Jurkat, Clone E6-1 (cell line): ENCODE measurements at places on chromosomes 2 and 18.

DNA sequence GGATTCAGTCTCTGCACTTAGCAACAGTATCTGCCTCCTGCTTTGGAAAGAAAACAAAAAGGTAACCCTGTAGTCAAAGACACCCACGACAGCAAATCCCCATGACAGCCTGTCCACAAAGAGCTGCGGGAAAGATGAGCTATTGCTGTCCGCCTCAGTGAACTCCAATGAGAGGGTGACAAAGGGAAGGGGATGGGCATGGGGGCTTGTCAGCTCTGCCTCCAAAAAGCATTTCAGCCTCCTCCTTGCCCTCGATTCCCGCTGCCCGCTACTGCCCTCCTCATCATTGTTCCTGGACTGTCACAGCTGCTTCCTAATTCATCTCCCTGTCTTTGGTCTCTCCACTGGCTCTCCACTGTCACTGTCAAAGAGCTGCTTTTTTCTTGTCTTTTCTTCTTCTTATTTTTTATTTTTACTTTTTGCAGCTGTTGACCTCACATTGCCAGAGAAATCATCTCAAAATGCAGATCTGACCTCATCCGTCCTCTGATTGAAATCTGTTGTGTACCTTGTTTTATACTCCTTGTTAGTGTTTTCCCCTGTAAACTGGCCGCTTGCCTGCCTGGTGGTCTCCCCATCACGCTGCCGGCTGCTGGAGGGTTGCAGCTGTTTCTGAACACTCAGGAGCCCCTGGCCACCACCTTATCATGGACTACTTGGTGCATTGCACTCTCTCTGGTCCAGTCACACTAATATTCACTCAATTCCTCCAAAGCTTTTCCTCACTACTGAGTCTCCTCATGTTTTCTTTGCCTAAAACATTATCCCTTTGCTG, 7.9 kb upstream of the E2F6 start:
- DNase-seq: no peak

DNA sequence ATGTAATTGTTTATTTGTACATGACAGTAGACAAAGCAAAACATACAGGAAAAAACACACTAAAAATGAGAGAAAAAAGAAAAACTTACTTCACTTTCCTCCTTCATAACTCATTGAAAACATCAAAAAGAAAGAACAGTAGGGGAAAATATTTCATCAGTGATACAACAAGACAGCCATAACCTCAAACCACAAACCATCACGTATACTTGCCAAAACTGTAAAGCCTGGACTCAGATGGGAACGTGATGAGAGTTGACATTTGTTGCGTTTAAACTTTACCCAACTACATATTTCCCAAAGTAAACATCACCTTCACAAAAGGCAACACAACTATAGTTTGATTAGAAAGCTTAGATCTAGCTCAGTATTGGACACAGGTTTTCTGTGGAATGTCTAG, 278.2 kb upstream of the COL3A1 start:
- peak; percentile 36 for DNase-seq

GRCh38 chr18:21682371-21683051, 22.1 kb downstream of the ABHD3 start:
- DNase-seq: no peak

GRCh38 chr2:203025592-203025991, 10.9 kb downstream of the NBEAL1 start:
- no peak for DNase-seq

DNA sequence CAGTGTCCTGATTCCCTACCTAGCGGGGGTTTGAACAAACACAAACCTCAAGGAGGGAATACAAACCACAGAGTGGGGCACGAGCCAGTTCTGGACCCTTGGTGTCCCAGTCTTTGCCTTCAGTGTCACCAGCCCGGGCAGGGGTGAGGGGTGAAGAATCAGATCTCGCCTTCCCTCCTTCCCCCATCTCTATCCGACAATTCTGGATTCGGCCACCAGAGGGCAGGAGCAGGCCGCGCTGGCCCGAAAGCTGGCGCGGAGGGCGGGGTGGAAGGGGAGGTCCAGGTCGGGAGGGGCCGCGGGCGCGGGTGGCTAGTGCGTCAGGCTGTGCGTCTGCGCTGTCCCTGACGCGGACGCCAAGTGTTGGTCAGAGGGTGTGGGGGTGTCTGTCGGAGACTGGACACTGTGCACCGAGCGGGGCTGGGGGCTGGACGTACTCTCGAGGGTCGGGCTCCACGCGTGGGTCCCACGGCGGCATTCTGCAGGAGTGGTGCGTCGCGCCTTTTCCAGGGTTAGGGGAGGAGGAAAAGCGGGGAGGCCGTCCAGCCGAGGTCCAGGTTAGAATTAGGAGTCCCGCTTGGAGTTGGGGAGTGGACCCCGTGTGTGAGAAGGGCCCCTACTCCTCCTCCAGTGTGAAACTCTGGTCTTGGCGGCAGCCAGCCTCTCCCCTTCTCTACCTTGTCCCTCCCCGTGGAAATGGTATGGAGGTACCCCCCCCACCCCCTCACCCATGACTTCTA, 2.9 kb upstream of the CRYBA2 start:
- peak; percentile 50 for DNase-seq

- DNase-seq: peak; percentile 35
These were observed 77.0 kb upstream of the CNGA3 start for GRCh38 chr2:98269274-98269673.

GRCh38 chr2:70516596-70516995, 37.0 kb downstream of the TGFA start:
- no peak for DNase-seq

GRCh38 chr2:192286093-192286701, 91.5 kb upstream of the TMEFF2 start:
- peak; percentile 4 for DNase-seq

DNA sequence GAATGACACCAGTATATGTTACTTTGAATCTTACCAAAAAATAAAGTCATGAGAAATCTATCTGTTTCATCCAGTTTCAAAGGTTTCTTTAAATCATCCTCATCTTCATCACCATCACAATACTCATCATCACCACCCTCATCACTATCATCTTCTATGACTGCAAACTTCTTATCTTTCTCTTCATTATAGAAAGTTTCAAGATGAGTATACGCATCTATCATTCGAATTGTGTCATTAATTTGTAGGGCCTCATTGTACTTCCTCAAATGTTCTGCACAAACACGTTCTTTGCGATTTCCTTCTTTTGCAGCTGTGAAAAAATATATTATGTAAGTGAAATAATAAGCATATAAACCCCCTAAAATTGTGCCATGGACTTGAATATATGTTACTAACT, 34.1 kb upstream of the FAP start:
- no peak for DNase-seq

- DNase-seq: no peak
These were observed 100.4 kb upstream of the SLC1A4 start for GRCh38 chr2:64888591-64889309.

DNA sequence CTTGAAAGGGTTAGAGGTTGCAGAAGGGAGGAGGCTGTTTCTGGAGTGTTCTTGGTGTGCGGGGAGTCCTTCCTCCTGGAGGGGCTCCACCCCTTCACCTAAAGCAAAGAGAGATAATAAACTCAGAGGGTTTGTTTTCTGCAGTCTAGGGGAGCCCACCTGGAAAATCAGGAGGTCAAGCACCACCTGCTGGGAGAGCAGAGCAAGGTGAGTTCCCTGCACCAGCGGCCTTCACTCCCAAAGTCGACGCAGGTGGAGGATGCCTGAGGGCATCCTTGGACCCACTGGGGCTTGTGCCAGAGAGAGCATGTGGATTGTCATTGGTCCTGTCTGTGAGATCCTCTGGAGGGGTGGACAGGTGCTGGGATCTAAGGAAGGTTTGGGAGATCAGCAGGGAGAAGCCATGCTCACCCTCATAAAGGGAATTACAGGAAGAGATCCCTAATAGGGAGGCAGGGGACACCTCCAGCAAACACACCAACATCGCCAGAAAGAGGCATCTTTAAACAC, 116.7 kb downstream of the KCNF1 start:
- no peak for DNase-seq

DNA sequence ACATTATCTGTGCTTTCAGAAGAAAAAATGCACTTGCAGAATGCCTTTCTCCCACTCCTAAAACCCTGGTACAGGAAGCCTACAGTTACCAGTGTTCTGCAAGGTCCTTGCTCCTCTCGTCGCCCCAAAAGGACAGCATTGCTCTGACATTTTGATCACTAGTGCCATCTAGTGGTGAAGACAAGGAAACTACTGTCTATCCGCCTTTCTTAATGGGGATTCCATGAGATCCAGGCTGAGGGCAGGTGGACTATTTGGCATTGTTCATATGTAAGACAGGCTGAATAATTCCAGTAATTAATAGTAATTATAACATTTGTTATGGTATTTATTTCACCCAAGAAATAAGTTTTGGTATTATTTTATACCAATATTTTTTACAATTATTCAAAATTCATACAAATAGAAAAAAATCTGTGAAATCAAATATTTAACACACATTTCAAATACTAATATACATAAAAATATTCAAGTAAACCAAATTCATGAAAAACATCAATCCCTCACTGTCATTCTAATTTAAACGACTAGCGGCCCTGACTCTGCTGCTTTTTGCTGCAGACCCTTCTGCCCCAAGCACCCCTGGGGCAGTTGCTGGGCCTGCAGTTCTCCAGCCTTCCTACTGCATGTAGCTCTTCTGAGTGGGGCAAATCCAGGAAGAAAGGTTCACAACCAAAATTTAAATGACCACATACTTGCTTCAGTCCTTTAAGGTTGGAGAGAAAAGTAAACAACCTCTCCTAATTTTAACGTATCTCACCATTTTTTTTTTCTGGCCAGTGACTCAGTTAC, 19.0 kb downstream of the TPGS2 start:
- DNase-seq: peak; percentile 62

DNA sequence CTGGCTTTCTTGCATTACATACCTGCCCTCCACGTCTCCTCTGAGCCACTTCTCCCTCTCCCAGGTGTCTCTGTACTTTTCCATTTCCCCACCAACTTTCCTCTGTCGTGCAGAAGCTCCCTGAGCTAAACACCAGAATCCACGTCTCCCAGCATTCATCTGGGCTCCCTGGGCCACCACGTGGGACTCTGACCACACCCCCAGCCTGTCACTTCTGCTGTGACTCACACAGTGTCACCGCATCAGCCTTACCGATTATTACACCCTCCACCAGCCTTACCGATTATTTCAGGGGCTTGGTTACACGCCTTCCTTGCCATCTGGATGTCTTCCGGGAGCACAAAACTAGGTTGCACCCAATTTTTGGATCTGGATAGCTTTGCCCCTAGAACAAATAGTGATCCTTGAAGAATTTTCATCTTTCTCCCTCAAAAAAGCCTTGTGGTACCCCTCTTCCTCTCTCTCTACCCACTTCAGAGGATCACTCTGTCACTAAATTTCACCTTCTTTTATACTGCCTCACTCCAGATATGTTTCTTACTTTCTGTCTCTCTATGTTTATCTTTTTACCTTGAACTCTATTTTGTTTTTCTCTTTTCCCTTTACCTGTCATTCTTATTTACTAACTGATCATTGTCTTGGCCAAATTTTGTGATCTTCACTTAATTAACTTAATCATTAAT, 136.9 kb upstream of the CAB39 start:
- DNase-seq: peak; percentile 39

- DNase-seq: no peak
These were observed 13.6 kb downstream of the FLACC1 start for GRCh38 chr2:201343559-201343958.

DNA sequence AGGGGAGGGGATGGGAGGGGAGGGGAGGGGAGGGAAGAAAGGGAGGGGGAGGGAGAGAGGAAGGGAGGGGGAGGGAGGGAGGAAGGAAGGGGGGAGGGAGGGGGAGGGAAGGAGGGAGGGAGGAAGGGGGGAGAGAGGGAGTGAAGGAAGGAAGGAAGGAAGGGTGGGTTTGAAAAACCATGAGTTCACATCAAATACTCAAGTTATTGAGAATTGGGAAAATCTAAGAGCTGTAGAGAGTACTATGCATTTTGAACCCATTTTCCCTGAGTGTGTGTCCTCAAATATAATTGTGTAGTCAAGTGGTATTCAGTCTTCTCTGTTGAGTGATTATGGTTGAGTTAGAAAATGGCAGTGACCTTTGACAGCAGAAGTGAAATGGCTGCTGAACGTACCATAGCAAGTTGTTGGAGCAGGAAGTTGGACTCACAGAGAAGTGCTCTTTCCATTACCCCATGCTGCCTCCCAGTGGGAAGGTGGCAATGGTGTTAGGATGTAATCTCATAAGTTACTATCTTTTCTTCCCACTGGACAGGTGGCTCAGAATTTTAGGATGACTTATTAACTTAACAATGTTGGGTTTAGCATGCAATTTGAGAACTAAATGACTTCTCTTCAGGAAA, 214.6 kb downstream of the SETBP1 start:
- DNase-seq: peak; percentile 24

GRCh38 chr2:190916829-190917228, 36.2 kb downstream of the GLS start:
- DNase-seq: peak; percentile 33

DNA sequence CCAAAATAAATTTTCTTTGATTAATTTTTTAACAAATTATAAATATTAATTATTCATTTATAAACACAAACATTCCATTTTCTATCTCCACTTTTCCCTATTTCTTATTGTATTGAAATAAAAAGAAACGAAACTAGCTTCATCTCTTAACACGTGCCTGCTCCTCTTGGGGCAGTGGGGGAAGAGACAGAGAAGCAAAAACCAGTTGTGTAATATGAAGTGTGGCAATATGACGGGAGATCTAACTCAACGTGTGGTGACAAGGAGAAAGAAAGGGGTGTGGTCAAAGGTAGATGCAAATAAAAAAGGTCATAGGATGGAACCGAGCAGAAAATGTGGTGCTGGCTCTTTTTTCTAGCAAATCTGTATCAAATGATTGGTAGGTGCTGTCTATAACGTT, 106.9 kb upstream of the SLC8A1 start:
- no peak for DNase-seq

- DNase-seq: no peak
These were observed 179.9 kb downstream of the PTH2R start for GRCh38 chr2:208586516-208586915.

GRCh38 chr2:74498500-74499266, 720 bp downstream of the LBX2 start:
- no peak for DNase-seq

DNA sequence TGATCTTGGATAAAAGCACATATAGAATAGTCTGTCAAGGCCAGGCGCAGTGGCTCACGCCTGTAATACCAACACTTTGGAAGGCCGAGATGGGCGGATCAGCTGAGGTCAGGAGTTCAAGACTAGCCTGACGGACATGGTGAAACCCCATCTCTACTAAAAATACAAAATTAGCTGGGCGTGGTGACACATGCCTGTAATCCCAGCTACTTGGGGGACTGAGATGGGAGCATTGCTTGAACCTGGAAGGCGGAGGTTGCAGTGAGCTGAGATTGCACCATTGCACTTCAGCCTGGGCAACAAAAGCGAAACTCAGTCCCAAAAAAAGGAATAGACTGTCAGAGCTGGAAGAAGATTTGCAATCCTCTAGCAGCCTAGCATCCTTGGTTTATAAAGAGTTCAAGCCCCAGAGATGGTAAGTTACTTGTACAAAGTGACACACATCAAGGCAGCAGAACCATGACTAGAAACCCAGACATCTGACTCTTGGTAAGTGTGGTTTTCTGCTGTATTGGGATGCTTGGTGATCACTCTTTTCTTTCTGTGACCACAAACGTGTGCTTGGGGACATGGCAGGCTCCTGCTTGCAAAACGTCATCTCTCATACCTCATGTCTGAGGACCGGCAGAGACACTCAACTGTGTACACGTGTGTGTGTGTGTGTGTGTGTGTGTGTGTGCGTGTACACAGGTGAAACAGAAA, 69.0 kb downstream of the OSBPL6 start:
- DNase-seq: peak; percentile 71
